ENCODE measurements at places on chromosomes 5 and 9.

GRCh38 chr5:7869474-7870136, 657 bp downstream of the MTRR start:
- DNase-seq = no peak

DNA sequence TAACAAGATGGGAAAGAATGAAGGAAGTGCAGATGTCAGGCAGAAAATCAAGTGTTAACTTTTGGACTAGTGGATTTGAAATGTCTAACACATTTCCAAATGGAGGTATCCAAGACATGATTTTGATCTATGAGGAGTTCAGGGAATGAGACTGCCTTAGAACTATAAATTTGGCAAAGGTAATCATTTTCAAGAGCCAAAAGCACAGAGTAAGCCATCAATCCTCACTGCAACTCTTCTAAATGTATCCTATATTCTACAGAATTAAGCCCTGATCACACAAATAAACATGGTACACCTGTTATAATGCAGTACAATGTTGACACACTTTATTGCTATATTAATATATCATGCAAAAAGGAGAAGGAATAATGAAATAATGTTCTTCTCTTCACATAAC, 55.6 kb downstream of the SETX start:
- no peak for DNase-seq

GRCh38 chr5:140563596-140563995, 802 bp downstream of the APBB3 start:
- no peak for DNase-seq

GRCh38 chr5:140988100-140988499, 21.8 kb downstream of the PCDHAC2 start:
- DNase-seq = no peak

GRCh38 chr5:89280103-89281037, 397.4 kb upstream of the MEF2C start:
- no peak for DNase-seq

- no peak for DNase-seq
Observed at GRCh38 chr9:128150594-128151308, 1.5 kb downstream of the LCN2 start.

GRCh38 chr5:3600106-3601060, 4.8 kb downstream of the IRX1 start:
- DNase-seq = no peak

GRCh38 chr5:119367502-119368237, 11.9 kb downstream of the TNFAIP8 start:
- no peak for DNase-seq

DNA sequence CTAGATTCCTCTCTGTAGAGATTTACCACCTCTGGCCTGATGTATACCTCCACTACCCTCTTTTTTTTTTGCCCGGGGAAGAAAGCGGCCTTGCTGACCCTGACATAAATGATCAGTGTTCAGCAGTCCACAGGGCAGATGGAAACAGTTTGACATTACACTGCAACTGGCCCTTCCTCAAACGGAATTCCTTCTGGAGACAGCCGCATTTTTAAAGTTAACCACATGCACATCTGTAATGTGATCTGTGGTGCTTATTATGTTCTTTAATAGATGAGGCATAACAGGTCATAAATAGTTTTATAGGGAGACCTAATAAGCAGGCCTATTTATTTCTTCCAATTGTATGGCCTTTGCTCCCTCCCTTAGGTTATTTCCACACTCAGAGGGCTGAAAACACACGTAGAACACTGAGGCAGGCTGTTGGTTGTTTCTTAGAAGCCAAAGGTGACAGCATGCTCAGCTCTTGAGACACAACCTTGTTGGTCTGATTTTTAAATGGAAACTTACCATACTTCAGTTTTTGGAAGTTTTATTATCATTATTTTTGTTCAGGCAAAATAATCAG, 84.0 kb upstream of the APC start:
- no peak for DNase-seq

DNA sequence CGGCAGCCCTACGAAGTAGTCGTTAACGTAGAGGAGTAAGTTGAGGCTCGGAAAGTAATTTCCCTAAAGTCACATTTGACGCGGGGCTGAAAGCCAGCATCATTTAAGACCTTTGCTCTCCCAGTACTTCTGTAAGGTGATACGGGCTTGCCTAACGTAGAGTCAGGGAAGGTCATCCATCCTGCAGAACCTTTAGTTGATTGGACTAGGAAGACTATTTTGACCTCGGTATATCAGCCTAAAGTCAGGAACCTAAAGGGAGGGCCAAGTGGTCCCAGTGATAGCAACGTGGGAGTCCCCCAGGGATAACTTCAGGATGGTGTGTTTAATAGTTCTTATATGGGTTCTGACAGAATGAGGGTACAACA, 657 bp downstream of the NUP214 start:
- DNase-seq = no peak

DNA sequence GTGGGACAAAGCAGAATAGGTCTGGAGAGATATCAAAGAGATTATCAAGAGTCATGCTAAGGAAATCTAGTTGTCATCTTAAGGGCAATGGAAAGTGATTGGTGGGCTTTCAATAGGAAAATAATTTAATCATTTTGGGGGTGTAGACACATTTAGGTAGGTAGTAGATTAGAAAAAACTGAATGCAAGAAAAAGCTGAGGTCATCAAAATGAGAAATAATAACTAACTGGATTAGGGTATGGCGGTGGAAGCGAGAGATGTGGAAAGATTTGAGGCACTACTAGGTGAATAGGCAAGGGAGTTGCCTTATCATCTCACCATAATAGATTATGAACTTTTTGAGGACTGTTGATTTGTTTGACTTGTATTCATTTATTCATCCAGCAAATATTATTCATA, 393.2 kb upstream of the ZNF608 start:
- no peak for DNase-seq

DNA sequence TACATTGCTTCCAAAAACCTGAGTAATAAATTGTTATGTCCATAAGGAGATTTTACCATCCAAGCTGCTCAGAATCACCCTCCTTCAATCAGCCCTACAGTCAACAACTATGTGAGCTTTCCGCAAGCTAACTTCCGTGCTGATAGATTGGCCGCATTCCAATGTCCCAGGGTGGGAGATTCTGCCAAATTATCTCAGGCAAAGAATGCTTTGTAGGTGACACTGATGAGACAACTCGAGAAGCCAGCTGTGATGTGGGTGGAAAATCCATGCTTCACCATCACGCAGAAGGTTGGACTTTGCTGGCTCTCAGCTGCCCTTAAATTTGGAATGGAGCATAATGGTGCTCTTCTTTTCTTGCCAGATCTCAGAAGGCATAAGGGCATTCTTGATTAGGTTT, 44.9 kb upstream of the HCN1 start:
- no peak for DNase-seq

DNA sequence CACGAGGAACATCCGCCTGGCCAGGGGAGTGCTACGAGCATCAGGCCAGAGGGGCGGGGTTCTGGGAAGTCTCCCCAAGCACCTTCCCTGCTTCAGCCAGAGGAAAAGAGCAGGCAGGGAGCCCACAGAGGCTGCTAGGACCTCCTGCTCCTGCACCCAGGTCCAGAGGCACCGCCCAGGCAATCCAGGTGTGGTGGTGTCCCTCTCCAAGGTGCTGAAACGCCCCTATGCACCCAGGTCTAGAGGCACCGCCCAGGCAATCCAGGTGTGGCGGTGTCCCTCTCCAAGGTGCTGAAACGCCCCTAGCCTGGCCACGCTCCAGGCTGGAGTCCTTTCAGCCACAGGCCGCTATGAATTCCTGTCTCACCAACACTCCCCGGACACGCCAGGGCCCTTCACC, 10.7 kb upstream of the UBAC1 start:
- no peak for DNase-seq

- no peak for DNase-seq
Observed at GRCh38 chr9:37922363-37923117, 18.6 kb upstream of the SLC25A51 start.

DNA sequence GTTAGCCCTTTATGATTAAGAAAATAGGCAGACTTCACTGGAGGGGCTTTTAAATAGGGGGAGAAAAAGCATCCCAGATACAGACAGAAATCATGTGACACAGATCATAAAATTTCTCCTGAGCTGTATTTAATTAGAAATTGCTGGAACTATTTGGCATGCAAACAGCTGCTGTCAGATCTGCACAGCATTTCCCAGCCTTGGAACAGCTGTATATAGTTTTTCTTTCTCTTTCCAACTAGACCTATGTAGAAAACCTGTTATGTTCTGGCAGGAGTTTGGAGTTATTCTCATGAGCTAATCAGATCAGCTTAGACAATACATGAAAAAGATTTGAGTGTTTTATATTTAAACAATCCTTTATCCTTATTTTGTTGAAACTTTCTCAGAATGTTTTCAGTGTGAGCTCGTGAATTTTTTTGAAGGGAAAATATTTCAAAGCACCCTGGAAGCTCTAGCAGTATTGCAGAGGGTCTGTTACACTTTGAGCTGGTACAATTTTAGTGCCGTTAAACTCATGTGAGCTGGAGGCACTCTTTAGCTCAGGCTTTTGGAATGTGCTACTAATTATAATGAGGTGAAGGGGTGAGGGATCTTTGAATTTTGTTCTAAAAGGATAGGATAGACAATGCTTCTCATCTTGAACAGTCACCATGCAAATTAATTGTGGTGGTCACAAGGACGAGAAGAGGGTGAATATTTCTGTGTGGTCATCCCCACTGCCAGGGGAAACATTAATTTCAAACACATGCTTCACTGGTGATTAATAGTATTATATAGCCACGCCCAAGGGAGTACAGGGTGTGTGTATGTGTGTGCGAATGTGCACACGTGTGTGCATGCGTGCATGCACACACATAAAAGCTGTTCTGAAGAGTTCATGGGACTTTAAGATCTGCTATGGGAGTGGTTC, 239.4 kb upstream of the FBXL7 start:
- DNase-seq = no peak

- no peak for DNase-seq
Observed at GRCh38 chr9:30534896-30535295, 1849.5 kb upstream of the ACO1 start.

- no peak for DNase-seq
Observed at GRCh38 chr5:17257705-17258273, 40.4 kb downstream of the BASP1 start.

- no peak for DNase-seq
Observed at GRCh38 chr5:178651046-178651810, 24.4 kb upstream of the CLK4 start.

DNA sequence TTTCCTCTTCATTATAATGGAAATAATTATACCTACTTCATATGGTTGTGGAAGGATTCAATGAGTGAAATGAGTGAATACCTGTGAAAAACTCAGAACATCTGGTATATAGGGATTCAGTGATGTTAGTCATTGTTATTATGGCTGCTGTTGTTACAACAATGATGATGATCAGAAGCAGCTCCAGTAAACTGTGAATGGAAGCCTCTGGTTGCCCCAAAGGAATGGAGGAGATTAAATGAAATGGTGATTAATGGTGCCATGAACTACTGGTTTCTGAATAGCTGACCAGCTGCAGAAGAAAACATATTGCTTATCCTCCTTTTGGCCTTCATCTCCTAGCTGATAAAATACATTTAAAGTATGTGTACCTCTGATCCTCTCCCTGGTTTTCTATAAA, 372.0 kb downstream of the ARHGEF28 start:
- no peak for DNase-seq

DNA sequence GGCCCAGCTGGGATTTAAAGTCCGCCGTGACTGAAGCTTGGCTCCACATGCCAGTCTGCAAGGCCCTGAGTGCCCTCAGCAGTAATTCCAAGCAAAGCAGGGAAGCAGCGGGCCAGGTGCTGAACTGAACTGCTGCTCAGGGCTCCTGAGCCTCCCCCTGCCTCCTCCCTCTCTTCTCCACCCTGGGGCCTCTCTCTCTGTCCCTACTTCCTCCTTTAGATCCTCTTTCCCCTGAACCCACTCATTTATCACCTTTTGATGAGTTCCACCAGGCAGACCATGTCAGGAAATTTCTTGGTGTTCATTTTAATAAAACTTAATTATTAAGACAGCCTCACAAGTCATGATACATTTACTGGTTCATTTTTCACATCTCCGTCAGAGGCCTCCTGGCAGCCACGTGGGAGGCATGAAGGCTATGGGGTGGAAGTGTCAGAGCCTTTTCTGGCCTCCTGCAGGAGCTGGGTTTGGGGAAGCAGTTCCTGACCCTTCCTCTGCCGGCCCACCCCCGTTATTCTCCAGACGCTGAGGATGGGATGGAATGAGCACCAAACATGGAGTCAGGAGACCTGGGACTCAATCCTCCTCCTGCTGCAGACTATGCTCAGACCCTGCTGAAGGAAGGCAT, 32.2 kb upstream of the KCNIP1 start:
- DNase-seq = no peak

DNA sequence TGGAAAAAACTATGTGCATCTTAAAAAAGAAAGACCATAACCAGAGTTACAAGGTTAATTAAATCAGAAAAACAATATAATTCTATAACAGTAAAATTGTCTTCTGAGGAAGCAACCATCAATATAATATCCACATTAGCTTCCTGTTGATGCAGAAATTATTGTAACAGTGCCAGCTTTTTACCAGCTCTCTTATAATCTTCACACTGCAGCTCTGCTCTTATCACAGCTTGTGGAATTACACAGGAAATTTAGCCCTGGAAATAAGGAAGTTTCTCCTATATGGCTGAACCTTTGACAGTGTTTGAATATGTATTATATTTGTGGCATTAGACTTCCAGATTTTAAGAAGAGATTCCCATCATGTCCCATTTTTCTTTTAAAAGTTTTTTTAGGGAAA, 49.1 kb upstream of the TEK start:
- no peak for DNase-seq

GRCh38 chr5:158910782-158911692, 188.7 kb downstream of the EBF1 start:
- DNase-seq = no peak

DNA sequence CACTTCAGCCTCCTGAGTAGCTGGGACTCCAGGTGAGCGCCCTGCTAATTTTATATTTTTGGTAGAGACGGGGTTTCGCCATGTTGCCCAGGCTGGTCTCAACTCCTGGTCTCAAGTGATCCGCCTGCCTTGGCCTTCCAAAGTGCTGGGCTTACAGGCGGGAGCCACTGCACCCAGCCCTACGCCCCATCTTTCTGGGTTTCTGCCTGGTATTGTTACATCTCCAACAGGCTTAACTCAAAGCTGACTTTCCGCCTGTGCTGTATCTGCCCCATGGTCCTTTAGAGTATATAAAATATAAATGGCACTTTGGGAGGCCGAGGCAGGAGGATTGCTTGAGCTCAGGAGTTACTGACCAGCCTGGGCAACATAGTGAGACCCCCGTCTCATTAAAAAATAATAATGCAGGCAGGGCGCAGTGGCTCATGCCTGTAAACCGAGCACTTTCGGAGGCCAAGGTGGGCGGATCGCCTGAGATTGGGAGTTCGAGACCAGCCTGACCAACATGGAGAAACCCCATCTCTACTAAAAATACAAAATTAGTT, 36.5 kb upstream of the GLDC start:
- no peak for DNase-seq

GRCh38 chr9:557601-558201, 283.8 kb upstream of the DMRT1 start:
- no peak for DNase-seq

GRCh38 chr9:121797081-121797480, 145.6 kb downstream of the DAB2IP start:
- no peak for DNase-seq
